Stimulated activated CD4-positive, alpha-beta T cell treated with anti-CD3 and anti-CD28 coated beads, TNF-alpha, amount 100 ng/mL, for 4 hours (primary cell): ENCODE measurements at places on chromosomes 12 and 14.

- DNase-seq: no peak
These were observed 7.4 kb downstream of the CLMN start for GRCh38 chr14:95312311-95312710.

- no peak for DNase-seq
These were observed 4.5 kb downstream of the GRIN2B start for GRCh38 chr12:13976880-13977279.

- DNase-seq: no peak
These were observed 72.6 kb upstream of the REP15 start for GRCh38 chr12:27623645-27624044.

- no peak for DNase-seq
These were observed 9.0 kb upstream of the SLC25A21 start for GRCh38 chr14:37181441-37181840.

- DNase-seq: no peak
These were observed 435.1 kb downstream of the ZFP36L1 start for GRCh38 chr14:68357777-68358176.

GRCh38 chr12:45498645-45499044, 230.9 kb upstream of the ARID2 start:
- DNase-seq: no peak

DNA sequence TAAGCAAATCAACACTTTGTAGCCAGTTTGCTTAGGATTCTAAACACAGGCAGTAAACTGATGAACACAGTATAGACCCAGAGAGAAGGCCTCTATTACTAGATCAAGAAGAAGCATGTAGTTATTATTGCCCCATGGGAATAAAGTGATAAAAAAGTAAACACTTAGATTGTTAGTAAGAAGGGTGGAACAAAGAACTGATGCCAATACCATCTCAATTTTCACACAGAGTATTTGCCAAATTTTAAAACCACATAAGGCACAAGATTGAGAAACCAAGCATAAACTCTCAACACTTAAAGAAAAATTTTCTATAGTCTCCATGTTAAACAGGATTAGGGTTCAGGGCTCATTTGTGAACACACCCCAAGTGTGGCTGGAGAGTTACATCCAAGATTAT, 77.0 kb upstream of the SYT1 start:
- no peak for DNase-seq

DNA sequence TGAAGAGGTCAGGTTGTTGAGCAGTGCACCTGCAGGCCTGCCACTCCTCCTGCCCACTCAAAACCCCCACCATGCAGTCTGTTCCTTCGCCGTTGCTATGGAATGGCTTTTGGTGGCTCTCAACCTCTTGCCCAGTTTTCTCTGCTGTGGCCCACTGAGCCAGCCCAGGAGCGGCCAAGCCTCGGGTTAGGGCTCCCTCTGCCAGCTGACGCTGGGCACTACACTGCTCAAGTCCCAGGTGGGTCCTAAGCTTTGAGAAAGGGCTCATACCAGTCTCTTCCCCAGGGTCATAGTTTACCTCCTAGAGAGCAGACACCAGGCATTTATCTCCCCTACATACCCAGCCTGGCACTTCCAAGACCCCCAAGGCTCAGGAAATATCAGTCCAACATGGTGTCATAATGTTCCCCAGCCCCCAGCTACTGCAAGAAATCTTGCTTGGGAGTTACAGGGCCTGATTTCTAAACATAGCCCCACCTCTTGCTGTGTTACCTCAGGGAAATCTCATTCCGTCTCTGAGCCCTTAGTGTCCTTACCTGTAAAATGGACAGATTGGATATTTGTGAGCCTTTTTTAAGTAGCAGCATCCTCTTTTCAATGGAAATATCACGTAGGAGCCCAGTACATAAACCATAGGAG, 59.4 kb downstream of the TSPAN11 start:
- no peak for DNase-seq
